Stimulated activated CD4-positive, alpha-beta T cell treated with anti-CD3 and anti-CD28 coated beads, Interleukin-15, amount 100 ng/mL, for 48 hours (primary cell): ENCODE measurements at places on chromosomes 5 and 9.

DNA sequence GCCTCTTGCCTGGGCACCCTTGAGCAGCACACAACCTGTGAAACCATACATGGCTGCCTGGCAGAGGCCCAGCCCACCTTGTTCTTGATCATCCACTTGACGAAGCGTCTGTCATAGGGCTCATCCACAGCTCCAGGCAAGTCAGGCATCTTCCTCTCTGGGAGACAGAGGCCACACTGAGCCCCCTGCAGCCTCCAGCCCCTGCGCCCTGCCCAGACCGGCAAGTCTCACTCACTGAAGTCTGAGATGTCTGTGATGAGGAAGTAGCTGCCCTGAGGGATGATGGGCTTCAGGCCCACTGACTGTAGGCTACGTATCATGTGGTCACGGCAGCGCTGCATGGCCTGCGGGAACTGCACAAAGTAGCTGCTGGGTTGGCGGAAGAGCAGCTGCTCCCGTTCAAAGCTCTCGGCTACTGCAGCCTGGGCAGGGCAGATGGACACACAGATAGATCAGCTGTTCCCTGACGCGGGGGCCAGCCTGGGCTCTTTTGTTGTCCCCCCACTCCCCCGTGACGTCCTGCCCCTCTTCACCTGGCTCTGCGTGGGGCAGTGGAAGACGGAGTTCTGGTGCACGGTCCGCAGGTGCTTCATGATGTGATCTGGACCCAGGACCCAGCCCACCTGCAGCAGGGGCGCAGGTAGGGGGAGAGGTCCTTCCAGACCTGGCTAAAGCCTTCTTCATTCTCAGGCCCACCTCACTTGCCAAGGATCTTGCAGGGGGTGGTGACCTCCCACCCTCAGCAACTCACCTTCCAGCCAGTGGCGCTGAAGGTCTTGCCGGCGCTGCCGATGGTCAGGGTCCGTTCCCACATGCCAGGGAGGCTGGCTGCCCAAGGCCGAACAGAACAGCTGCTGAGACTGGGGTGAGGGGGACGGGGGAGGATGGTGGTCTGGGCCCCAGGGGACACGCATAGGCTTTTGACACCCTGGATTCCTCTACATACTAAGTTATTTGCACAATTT, 5.9 kb upstream of the SPOUT1 start:
- no peak for DNase-seq

DNA sequence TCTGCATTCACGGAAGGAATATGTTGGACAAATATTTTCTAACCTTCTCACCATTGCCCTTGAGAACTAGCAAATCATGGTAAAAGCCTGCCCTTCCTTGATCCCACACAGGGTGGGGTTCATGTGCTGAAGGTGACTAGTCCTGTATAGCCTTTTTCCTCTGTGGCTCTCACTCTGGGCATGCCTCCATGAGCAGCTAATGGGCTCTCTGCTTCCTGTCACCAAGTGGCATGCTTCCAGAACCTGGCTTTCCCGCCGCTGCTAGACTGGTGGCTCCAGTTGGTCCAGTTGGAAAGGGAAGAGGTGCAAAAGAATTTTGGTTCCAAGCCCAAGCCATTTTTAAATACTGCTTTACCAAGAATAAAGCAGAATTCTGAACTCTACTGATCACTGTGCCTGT, 35.5 kb downstream of the FBXO10 start:
- no peak for DNase-seq

DNA sequence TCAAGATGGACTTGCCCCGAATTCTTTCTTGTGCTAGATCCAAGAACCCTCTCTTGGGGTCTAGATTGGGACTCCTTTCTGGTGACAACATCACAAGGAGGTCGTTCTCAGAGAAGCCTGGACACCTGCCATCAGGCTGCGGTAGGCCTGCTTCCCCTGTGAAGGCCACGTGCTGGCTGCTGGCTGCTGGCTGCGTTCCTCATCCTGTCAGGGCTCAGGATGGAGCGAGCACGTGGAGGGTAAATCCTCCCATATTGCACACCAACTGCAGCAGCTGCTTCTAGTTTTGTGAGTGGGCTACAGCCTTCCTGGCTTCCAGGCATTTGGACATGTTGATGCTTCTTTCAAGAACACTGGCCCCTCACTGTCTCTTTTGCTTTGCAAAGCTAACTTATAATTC, 95.6 kb downstream of the HSPA4 start:
- no peak for DNase-seq

GRCh38 chr5:2184563-2185540, 302.1 kb upstream of the IRX4 start:
- no peak for DNase-seq

GRCh38 chr5:58505971-58506640, 14.9 kb downstream of the GAPT start:
- no peak for DNase-seq

GRCh38 chr9:136015656-136016571, 54.7 kb upstream of the UBAC1 start:
- no peak for DNase-seq

DNA sequence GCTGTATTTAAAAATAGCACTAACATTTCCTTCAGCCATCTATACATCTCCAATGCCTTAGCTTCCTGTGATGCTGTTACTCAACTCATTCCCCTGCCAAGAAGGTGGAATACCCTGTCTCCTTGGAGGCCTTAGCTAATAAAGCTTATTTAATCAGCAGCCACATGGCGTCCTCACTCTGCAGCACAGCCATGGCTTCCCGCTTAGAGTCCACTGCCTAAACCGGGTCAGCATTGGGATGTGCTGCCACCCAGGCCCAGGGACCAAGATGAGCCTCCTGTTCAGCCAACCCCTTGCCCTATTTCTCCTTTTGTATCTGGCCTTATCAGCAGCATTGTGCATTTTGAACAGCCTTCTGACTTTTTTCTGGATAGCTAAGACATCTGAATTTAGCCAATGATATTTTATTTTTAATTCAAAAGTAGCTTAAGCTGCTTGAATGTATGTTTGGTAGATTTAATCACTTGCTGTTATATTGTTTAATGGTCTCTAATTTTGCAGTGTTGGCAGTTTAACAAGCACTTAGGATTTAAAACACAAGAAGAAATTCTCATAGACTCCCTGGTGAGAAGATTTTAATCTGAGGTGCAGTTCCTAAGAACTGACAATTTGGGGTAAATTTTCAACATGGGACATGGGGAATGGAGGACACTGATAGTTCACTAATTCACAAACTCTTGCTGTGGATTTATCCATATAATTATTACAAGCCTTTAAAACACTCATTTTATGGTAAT, 113.0 kb downstream of the RPS23 start:
- DNase-seq = no peak

DNA sequence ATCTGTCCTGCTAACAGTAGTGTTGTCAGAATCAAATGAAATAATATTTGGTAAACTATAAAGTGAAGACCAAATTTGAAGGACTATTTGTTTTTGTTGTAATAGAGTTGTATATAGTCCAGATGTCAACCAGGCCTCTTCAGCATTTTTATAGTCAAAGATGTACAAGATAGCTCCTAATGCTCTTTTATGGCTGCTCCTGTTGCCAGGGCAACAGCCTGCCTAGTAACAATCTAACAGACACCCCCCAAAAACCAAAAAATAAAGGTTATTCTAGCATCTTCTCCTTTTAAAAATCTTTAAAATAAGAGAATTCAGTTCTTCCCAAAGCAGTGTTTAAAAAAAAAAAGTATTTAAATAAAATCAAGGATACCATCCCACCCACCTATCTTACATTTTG, 49.5 kb upstream of the MACIR start:
- no peak for DNase-seq

- DNase-seq = no peak
These were observed 3.3 kb downstream of the NACC2 start for GRCh38 chr9:136091582-136092352.

- no peak for DNase-seq
These were observed 1.4 kb downstream of the ERGIC1 start for GRCh38 chr5:172835290-172835993.

DNA sequence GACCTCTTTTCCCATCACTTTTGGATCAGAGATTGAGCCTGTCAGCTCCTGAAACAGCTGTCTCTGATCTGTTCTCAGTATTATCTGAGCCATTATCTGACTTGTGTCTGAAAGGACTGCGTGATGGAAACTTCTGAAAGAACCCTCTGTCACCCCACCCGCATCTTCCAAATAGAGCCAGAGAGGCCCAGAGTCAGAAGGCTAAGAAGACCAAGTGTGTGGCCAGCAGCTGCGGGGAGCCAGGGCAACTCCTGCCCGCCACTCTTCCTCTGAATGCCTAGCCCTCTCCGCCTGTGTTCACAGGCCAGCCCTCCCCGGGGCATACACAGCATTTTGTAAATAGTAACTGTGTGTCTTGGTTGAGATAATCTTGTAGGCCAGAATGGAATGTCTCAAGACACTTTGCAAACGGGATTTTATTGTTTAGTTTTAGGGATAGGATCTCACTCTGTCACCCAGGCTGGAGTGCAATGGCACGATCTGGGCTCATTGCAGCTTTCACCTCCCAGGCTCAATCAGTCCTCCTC, 92.7 kb downstream of the AOPEP start:
- DNase-seq = no peak

- no peak for DNase-seq
These were observed 27.9 kb downstream of the SKIC3 start for GRCh38 chr5:95526871-95527270.

DNA sequence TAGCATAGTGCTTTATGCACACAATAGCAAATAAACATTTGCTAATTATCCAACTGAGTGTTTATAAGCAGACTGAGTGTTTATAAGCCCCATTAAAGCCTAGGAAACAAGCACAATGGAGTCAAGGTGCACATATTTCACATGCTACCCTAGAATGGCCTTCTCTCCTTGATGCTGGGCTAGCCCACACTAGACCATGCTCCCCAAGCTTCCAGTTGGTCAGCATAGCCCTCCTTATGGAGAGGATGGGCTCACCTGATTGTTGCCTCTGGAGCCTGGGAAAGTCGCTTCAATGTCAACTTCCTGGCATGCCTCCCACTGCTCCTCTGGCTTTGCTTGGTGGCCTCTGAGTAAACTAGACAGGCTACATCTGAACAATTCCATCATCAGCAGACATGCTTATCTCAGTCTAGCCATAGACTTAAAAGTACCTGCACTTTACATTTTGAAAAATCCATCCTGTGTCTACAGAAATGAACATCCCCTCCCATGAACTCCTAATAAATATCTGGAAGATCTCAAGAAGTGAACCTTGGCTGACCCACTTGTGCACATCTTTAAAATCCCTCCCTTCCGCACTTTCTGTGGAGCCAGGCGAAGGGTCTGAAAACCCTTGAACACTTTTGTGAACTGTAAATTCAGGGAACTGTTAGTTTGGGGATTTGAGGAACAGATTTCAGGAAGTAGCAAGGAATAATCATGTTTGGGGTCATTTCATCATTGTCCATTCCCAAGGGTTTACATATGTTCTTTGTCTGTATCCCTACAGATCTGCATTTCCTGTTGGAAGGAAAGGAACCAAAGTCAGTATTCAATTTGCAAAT, 486.6 kb downstream of the ARHGEF28 start:
- no peak for DNase-seq

DNA sequence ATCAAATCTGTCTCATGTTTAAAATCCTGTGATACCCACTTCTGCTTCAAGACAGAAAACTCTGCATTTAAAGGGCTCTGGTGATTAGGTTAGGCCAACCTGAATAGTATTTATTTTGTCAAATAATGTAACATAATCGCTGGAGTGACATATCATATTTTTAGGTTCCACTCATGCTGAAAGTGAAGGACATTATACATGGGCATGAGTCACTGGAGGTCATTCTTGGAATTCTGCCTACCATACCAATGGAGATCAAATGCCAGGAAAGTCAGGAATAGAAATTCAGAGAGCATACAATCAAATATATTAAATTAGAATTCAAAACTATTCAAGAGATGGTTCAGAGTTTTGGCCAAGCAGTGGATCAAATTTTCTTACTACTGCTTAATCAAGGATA, 97.1 kb upstream of the PRSS3 start:
- no peak for DNase-seq

DNA sequence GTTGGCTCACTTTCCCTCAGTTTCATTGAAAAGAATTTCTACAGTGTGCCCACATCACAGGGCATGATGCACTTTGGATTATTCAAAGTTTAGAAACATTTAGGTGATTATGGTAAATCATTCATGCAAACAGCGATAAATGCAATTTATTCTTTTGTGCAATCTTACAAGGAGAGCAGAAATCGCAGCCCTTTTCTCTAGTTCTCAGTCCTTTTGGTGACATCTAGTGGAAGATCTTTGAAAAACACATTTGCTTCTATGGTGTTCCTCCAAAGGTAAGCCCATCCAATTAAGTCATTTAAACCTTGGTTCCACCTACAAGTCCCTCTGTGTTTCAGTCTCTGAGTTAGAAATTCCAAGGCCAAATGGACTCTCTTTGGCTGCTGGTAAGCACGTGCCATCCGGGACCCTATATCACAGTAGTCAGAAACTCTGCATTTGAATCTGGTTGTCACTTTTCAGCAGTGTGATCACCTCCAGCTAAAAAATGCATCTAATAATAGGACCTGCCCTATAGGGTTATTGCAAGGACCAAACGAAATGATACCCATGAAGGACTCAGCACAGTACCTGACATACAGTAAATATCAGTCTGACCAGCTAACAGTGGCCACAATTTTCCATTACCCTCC, 66.4 kb downstream of the MACROH2A1 start:
- no peak for DNase-seq

DNA sequence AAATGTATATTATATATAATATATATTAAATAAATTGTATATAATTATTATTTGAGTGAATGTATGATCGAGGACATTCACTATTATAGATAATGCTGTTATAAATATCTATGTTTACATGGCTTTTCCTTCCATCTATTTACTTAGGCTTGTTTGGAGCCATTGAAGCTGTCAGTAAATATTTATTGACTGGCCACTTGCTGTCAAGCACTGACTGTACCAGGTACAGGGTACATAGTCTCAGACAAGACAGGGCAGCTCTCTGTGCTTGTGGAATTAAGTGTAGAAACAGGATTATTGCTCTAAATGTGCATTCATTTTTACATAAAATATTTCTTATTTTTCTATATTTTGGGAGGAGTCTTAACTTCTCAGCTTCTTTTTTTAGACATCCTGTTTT, 16.4 kb downstream of the FAXDC2 start:
- no peak for DNase-seq

- DNase-seq = no peak
These were observed 351.3 kb downstream of the ADGRV1 start for GRCh38 chr5:90909940-90910339.

DNA sequence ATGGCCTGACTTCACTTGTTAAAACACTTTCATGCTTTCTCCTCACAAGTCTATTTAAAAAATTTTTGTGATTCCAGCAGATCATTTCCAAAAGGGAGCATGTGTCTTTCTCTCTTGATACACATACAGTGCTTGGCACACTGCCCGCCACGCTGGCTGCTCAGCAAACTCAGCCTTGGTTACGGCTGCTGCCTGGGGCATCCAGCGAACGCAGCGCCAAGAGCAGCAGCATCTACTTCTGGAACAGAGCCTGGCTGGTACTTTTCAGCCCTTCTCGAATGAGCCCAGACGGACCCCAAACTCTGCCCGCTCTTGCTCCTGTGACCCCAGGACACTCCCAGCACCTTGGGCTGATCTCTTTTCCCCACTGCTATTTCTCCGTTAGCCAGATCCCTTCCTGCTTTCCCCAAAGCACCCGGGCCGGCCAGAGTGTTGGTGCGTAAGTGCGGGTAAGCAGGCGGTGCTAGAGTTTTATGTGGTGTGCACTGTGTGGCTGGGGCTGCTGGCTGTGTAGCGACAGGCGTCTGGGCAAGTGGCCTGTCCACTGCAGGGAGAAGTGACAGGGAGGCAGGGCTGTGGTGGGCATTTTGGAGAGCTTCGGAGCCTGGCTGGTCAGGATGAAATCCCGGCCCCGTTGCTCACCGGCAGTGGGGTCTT, 73.2 kb downstream of the SH3PXD2B start:
- DNase-seq = no peak
